ENCODE measurements at places on chromosomes 3 and 15.

- DNase-seq = no peak
Measured at GRCh38 chr3:29347412-29347811, 66.5 kb downstream of the RBMS3 start.

DNA sequence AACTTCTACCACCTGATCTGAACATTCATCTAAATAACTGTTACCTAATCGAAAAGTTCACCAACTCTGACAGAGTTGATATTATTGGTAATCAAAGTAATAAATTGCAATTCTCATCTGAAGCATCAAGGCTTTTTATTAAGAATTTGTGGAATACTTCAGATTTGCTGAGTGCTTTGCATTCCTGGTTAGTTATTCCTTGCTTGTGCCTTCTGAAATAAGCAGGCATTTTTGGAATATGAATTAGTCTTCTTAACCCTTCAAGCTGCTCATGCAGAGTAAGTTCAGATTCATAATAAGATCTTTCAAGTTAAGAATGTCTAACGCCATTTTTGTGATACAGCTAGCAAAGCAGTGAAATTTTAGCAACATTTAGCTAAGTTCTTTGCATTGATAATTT lies 188.5 kb downstream of the ALCAM start:
- DNase-seq = no peak

DNA sequence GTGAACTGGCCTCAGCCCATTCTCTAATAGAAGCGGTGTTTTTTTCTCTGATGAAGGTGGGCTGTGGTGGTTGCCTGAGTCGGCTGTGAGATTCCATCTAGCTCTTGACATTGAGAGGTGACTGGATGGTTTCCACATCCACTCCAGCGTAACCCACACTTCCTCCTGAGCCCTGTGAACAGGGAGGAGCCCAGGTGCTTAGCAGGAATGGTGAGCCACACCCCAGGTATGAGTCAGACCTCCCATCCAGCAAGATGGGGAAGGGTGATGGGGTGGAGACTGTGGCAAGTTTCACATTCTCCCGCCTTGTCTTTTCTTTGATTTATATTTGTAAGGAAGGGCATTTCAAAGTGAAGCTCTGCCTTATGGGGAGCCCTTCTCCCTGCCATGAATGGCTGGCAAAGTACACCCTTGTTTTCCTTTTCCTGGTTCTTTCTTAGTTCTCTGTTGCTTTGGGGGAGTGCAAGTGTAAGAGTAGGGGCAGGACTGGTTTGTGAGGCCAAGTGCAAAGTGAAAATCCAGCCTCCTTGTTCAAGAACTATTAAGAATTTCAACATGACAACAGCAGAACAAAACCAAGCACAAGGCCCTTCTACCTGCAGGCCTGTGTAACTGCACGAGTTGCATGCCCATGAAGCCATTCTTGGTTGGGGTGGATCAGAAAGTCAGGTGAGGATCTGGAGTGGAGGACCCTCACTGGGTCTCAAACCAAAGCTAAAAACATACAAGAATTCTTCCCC lies 4.6 kb upstream of the TPRG1 start:
- DNase-seq = no peak

DNA sequence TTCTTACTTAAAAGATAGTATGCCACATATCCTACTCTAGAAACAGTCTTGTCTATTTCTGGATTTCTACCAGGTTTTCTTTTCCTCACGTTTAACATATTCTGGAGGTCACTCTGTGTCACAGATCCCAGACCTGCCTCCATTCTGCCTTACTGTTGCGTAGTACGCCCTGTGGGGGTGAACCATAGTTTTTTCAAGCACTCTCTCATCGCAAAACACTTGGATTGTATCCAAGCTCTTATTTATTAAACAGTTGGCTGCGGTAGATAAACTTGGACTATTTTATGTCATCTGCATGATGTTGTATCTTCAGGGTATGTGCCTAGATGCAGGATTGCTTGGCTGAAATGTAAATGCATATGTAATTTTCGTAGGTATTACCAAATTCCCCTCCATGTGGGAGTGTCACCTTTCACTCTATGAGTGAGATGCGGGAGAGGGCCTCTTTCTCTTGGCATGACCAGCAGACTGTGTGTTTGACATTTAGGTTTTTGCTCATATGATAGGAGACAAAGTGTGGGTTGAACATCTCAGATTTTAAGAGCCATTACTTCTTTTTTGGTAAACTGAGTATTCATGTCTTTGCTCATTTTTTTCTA lies 55.8 kb downstream of the ABTB1 start:
- no peak for DNase-seq

DNA sequence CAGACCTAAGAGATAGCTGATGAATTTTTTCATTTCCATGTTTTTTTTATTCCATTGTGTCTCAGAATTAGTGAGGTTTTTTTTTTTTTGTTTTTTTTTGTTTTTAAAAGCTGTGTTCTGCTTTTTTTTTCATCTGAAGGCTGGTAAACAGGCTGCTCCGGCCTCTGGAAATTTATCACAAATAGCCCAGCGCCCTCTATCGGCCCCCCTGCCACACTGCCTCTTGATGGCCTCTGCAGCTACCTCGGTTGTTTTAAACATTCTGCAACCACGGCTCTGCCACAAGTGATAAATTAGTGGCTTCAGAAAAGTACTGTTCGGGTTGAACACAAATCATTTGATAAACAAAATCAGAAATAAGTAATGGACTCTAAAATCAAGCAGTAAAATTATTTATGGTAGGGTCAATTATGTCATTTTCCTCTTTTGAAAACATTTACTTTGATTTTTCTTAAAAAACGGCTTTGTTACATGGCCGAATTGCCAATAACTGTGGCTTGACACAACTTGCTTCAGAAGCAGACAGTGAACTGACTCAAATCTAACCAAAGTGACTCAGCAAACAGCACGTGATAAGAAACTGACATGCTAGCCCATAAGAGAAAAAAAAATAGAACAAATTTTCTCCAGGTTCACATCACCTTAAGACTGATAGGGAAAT lies 87.8 kb downstream of the RSL24D1 start:
- DNase-seq = no peak

GRCh38 chr3:126370055-126370454 lies 12.8 kb upstream of the KLF15 start:
- no peak for DNase-seq

DNA sequence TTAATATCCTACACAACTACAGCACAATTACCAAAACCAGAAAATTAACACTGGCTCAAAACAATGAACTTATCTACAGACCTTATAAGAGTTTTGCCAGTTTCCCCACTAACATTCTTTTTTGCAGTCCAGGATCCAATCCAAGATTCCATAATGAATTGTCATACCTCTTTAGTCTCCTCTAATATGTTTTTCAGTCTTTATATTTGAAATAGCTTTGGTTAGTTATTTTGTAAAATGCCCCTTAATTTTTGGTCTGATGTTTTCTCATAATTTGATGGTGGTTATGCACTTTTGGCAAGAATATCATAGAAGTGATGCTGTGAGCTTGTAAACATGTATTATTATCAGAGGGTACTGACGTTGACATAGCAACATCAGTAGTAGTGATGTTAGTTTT lies 124.3 kb downstream of the ISL2 start:
- no peak for DNase-seq

GRCh38 chr3:12593473-12593872 lies 36.6 kb downstream of the MKRN2 start:
- DNase-seq = no peak

DNA sequence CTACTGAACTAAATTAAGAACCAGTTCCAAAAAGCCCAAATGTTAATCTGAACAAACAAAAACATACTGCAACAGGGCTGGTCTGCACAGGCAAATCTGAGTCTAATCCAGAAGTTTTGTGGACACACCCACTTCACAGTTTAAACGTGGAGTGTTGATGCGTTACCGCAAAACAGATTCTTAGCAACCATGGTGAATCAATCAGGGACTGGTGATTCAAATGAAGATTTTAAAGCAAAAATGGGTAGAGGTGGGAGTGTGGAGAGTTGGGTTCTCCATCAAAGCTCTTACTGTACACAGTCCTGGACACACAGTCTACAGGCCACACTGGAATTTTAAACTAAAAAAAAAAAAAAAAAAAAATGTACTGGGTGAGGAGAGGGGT lies 5.2 kb downstream of the ANXA2 start:
- no peak for DNase-seq

DNA sequence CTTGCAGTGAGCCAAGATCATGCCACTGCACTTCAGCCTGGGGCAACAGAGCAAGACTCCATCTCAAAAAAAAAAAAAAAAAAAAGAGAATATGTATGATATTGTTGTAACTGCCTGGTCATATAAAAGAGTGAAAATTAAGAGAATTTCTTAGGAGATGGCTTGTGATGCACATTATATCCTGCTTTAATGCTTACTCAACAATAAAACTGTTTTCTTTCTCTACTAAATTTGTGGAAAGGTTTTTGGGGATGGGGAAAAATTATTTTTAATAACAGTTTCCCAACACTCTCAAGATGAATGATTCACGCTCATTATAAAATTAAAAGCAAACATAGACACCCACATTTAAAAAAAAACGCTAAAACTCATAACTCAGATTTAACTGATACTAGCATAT lies 1163.0 kb downstream of the SI start:
- no peak for DNase-seq

DNA sequence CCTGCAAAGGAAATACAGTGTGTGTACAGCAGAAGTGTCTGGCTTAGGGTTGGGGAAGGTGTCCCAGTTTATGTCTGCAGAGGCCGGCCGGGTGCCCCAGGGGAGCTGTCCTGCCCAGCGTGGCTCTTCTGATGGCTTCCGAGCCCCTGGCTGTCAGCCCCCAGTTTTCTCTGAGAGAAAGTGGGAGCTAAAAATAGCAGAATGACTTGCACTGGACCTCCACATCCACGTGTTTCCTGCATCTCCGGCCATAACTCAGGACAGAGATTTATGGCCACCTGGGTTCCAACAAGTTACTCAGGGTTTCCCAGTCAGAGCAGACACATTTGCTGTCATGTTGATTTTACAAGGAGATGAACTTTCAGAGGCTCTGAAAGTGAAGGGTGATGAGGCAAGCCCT lies 192.0 kb downstream of the ATP10A start:
- no peak for DNase-seq

- no peak for DNase-seq
Measured at GRCh38 chr3:32432045-32432710, 40.5 kb downstream of the CMTM7 start.
